T-helper 17 cell (primary cell): ENCODE measurements at places on chromosomes 3 and 15. TPM values are rescaled to one million over a fixed set of nuclear protein-coding genes. Genes with fewer than 3 reads are reported as not detected.

GRCh38 chr3:54349231-54349652 is 226.9 kb downstream of the CACNA2D3 start:
- no peaks in the 10 kb centered on the region for H3K4me1 ChIP-seq
- no peak for DNase-seq
- H3K36me3 ChIP-seq = no peaks in the 10 kb centered on the region
- H3K4me3 ChIP-seq = no peak overlapping the region
- peaks cover 2% of the 10 kb centered on the region for H3K27me3 ChIP-seq

DNA sequence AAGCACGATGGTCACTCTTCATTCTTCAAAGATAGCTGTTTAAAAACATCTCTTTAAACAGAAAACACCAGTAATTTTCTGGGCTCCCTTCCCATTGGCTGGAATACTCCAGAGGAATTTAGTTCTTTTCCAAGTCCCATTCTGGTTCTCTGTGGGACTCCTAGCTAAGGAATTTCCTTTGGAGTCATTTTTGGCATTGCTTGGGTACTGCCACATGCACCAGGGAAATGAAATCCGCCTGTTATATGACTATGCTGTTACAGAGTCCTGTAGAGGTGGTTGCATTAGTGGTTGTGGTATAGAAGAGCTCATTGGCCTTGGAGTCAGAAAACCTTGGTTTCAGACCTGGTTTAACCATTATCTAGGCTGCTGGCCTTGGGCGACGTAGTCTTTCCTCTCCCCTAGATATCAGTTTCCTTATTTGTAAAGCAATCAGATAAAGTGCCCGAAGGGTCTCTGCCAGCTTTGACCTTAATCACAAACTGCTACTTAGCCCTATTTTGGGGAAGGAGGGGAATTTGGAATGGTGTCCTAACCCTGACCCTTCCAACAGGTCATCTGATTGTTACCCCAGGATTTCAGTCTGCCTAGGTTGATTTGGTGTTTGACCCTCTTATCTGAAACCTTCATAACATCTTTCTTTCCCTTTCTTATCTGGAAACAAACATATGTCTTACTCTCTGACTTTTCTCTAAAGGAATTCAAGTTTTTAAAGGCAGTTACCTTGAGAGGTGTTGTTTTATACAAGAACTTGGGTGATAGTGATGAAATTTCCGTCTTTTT is 13.4 kb downstream of the RTP1 start:
- peaks cover 2% of the 10 kb centered on the region for H3K4me1 ChIP-seq
- DNase-seq = no peak
- H3K27ac ChIP-seq = no peak overlapping the region
- peaks cover 4% of the 10 kb centered on the region for H3K36me3 ChIP-seq

DNA sequence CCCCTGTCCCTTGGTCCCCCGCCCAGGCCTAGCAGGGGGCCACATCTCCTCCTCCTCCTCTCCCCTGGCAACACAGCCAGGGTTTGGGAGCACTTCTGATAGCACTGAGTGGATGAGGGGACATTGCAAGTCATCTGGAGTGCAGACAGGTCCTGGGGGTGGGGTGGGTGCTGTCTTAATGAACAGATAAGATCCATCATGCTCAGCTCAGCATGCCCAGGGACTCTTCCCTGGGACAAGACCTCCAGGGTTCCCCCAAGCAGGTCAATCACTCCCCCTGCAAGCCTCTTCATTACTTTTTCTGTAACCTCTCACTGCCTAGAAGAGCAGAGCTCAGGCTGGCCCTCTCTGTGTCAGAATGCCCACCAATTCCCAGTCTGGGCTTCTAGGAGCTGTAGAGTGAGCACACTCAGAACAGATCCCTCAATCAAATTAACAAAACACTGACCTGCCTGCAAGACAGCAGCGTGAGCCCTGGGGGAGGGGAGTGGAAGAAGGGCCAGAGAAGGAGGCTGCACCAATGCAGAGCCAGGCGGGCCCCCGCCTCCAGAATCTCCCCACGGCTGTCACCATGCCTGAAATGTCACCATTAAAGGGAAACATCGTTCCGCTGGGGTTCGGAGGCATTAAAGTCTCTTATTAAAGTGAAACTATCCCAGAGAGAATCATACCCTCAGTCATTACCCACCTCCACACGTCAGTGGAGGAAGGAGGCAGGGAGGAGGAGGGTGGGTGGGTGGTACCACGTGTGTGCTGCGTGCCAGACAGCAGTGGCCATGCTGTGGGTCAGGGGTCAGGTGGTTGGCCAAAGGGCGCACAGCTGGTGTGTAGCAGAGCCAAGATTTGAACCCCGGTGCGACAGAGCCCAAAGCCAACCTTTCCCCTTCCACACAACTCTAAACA is 114.7 kb upstream of the LINGO1 start:
- no peaks in the 10 kb centered on the region for H3K36me3 ChIP-seq
- peaks cover 9% of the 10 kb centered on the region for H3K4me1 ChIP-seq
- H3K27ac ChIP-seq = peak overlapping the region; percentile 43
- peaks cover 34% of the 10 kb centered on the region for H3K27me3 ChIP-seq

GRCh38 chr3:167520266-167521005 is 46.6 kb upstream of the SERPINI2 start:
- no peaks in the 10 kb centered on the region for H3K27me3 ChIP-seq
- no peak overlapping the region for H3K4me3 ChIP-seq
- no peak for DNase-seq
- no peak overlapping the region for H3K27ac ChIP-seq

Gene SRGAP3
- 2.2 TPM for total RNA-seq

Gene CLDN11
- not detected for total RNA-seq

Gene RTP4
- total RNA-seq = 2.4 TPM
